ENCODE measurements at places on chromosomes 2 and 18.

- DNase-seq, result no peak
These were observed 11.7 kb upstream of the NAPG start for GRCh38 chr18:10514082-10514481.

GRCh38 chr2:46780801-46781445, 134.7 kb downstream of the MCFD2 start:
- no peak for DNase-seq

DNA sequence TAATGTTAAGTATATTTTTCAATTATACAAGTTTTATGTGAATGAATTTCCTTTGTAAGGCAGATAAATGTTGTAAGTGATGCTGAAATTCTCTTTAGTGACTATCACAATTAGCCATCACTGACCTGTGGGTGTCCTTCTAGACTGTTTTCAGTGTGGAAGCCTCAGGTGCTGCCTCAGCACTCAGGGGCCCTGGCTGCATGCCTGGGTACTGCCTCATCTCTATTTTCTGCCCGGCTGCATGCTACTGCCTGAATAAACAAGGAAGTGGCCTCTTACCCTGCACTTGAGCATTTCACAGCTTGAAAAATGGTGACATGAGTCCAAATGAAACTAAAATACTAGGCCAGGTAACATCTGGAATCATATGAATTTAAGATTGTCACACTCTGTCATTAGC, 787.6 kb upstream of the SALL3 start:
- DNase-seq, result no peak

DNA sequence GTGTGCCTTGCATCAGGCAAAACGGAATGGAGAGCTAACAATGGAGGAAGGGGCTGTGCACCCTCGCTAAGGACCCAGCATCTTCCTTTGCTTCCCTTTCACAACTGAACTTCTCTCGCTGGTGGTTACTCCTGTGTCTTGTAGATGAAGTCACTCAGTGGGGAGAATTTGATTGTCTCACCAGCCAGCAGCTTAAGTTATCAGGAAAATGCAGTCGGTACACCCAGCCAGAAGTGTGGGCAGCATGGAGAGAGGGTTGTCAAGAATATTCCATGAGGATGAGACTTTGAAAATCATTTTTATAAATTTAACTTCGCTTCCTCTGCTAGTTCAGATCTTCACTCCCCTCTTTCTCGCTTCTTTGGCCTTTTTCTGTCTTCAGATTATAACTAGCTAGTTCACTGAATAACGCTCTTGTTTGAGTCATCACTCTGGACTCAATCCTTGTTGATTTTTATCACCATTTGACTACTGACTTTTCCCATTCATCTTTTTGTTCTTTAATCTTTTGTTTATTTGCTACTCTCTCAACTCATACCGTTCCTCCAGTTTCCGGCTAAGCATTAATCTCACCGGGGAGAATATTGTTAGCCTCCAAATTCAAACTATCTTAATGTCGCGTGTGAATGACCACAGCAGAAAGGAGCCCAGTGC, 221.7 kb downstream of the CD226 start:
- DNase-seq, result no peak

GRCh38 chr2:181614874-181615638, 41.8 kb downstream of the CERKL start:
- DNase-seq, result no peak

DNA sequence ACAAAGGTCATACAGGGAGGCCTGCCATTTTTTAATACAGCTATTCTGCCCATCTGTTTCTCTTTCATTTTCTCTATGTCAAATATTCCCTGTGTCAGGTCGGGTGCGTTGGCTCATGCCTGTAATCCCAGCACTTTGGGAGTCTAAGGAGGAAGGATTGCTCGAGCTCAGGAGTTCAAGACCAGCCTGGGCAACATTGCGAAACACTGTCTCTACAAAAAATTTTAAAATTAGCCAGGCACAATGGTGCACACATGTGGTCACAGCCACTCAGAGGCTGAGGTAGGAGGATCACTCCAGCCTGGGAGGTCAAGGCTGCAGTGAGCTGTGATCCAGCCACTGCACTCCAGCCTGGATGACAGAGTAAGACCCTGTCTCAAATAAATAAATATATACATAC, 34.7 kb downstream of the TMEM37 start:
- no peak for DNase-seq

GRCh38 chr2:193703411-193703810, 1508.7 kb upstream of the TMEFF2 start:
- no peak for DNase-seq

DNA sequence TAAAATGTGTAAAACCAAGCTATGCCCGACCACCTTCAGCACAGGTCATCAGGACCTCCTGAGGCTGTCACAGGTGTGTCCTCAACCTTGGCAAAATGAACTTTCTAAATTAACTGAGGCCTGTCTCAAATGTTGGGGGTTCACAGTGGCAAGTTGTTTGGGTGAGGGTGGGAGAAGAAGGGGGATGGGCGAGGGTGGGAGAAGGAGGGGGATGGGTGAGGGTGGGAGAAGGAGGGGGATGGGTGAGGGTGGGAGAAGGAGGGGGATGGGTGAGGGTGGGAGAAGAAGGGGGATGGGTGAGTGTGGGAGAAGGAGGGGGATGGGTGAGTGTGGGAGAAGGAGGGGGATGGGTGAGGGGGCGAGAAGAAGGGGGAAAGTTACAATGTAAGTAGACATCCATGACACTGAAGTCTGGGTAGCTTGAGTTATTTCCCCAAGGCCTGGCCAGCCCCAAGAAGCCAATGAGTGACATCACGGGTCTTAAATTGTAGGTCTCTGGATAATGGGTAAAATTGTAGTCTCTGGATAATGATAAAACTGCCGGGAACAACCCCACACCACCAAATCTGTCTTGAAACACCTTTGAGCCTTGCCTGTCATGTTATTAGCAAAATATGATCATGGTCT, 56.3 kb downstream of the TIMM21 start:
- DNase-seq, result no peak

- no peak for DNase-seq
These were observed 108.8 kb downstream of the SLC4A10 start for GRCh38 chr2:161733025-161733424.

DNA sequence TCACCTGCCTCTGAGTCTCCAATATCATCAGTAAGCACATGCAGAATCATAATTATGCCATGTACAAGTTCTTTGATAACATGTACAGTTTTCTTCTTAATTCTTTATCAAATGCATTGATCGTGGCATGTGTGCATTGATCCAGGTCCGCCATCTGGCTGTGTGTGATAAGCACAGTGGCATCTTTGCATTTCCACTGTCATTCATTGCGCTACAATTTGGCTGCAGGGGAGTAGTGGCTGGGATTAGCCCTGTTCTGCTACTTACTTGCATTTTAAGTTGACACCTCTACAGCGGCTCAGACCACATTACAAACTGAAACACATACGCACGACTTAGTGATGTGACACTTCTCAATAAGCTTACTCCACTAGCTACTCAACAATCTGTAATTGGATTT, 83.6 kb upstream of the OTX1 start:
- DNase-seq, result no peak

GRCh38 chr2:167862782-167863181, 384.6 kb downstream of the STK39 start:
- no peak for DNase-seq

GRCh38 chr2:212777020-212777491, 238.5 kb upstream of the ERBB4 start:
- no peak for DNase-seq

- DNase-seq, result no peak
These were observed 15.9 kb downstream of the RNF152 start for GRCh38 chr18:61876899-61877298.

DNA sequence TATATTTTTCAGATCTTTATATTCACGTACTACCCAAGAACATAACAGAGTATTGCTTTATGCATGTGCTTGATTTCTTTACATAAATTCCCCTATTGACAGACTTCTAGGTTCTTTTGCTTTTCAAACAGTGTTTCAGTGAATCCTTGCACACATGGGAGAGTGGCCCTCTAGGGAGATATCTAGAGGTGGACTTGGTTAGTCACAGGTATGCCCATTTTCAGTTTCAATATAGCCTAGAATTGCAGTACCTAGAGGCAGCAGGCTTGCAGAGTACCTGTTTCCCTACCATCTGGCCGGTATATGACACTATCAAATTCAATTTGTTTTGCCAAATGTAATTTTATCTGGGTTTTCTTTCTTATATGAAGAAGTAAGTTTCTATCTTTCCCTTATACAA, 36.8 kb downstream of the EML6 start:
- no peak for DNase-seq

DNA sequence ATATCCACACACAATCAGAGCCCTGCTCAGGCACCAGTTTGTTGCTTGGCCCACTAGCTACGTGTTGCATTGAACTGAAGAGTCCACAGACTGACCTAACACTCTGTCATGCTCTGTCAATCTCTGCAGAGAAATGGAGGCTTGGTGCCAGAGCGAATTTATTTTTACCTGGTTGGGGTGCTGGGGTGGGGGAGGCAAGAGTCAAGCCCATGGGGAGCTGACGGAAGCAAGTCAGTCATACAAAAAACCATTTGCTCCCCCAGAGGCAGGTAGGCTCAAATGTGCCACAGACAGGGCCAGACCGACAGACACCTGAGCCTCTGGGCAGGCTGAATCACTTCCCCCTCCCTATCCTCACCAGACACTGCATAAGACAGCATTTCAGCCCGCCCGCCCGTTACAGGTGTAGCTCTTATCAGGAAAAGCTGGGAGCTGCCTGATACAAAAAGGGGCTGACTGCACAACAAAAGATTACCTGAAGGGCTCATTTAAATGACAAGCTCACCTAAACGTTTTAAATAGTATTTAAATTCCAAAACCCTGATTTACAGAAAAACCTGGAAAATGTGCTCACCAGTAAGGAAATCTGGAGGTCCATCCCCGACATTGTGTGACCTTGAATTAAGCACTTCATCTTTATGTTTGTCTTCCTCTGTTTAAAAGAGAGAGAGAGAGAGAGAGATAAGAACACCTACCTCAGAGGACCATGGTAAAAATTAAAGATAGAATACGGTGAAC, 2.1 kb upstream of the PCBP1 start:
- peak; percentile 39 for DNase-seq

GRCh38 chr18:77147418-77147852, 14.9 kb upstream of the MBP start:
- no peak for DNase-seq

DNA sequence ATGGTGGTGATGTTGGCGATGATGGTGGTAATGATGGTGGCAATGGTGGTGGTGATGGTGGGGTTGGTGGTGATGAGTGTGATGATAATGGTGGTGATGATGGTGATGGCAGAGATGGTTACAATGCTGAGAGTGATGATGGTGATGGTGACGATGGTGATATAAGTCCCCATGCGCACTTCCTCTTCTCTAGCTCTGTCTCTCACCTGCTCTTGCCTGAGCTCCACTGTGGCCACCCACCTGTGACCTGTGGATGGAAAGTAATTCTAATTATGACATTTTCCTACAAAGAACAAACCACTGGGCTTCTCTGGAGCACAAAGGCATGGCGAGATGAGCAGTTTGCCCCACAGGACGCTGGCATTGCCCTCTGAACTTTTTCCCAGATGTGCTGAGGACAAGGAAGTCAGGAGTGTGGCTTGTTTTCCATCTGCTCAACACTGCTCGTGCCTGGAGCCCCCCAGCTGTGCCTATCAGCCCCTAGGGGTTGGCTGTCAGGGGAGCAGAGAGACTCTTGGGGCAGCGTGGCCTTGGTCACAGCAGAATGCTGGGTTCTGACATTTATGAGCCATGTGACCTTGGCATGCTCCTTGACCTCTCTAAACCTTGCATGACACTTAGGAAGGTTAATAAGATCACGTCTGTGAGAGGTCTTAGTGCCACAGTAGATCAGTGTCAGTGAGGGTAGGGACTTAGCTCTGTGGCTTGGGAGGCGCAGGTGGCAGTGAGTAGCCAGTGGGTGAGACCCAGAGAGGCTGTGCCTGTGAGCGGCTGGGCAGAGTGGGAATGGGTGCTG, 68.4 kb downstream of the RRM2 start:
- DNase-seq, result no peak

DNA sequence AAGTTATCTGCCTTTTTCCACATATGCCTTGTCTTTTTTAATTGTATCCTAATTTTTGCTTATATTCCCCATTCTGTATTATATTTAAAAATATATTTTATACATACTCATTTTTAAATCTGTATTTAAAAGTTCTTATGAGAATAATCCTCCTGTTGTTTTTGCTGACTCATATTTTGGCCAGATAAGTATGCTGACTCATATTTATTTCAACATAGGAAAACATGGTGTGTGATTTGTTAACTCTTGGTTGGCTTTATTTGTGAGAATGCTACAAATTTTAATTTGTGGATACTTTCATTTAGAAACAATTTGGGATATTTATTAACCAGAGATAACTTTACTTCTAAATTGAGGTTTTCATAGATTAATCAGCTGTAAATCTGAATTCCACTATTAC, 587.7 kb downstream of the CPS1 start:
- DNase-seq, result no peak

DNA sequence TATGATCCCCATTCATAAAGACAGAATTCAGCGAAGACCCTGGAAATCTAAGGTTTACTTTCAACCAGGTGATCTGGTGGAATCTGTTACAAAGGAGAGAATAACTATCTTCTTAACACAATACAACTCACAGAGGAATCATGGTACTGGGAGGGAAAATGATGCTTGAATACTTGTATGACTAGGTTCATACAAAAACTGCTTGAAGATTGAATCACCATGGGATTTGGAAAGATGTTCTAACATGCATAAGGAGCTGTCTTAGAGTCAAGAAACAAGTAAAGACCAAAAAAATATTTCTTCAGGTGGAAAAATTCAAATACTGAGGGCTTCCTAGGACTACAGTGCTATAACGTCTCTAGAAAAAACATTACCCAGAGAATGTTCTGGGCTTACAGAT, 32.2 kb downstream of the COL5A2 start:
- DNase-seq, result no peak

- no peak for DNase-seq
These were observed 343.8 kb downstream of the EPHA4 start for GRCh38 chr2:221228214-221228769.

DNA sequence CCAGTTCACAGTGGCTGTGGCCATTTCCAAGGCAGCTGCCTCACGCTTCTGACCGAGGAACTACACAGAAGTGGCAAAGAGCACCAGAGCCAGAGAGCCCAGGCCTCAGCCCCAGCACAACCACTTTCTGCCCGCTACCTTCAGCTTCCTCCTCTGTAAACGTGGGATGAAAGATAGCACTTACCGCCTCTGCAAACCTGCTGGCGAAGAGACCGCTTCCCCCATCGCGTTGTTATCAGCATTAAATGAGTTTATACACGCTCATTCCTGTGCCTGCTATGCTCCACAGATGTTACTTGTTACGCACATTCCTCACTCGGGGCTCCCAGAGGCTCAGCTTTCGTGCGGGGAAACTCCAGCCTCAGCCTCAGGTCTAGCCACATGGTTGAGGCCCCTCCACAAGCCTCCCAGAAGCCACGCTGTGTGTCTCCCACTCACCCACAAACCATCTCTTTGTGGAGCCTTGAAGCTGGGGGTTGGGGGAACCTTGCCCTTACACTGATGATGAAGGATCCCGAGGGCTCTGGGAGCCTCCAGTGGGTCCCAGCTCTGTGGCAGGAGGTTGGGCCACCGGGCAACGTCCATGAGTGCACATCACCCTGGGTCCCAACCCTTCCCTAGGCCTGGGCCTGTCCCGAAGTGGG, 63.3 kb upstream of the SMAD7 start:
- DNase-seq, result no peak

- DNase-seq, result no peak
These were observed 64.0 kb downstream of the ADNP2 start for GRCh38 chr18:80173060-80173459.

GRCh38 chr2:12463189-12463588, 253.5 kb upstream of the TRIB2 start:
- no peak for DNase-seq
